ENCODE measurements at places on chromosomes 16 and 17.

DNA sequence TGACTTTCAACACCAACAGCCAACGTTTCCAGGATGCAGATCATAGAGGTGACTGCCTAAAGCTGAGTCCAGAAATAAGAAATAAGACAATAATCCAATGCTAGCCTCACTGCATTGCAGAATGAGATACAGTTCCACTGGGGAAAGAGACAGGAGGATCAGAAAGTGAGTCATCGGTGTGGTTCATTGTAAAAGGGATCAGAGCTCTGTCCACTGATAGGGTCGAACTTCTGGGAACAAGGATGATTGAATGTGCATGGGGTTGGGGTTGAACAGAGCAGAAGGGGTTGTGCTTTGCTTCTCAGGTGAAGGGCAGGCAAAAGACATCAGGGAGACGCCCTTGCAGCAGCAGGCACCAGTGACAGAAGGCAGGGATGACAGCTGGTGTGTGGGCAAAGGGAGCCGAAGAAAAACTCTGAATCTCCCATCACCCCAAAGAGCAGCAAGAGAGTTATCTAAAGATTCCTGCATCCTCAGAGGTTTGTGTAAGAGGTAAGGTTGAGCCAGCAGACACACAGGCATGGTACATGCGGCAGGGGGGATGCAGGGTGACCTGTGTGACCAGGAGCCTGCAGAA is 16.4 kb downstream of the CLEC10A start:
- DNase-seq, result no peak

DNA sequence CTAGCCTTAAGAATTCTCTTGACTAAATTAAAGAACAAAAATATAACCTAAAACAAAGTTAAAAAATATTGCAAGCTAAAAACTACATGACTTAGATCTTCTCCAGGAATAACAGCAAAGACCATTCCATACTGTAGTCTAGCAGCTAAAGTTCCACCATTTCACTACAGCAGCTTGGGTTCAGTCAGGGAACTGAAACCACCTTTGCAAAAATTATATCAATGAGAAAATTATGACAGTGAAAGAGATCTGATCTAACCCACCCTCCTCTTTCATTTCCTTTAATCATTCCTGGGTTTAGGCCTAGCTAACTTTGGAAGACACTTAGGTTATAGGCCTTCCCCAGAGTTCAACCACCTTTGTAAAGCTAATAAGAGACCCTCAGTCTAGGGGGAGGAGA is 36.3 kb upstream of the NOS2 start:
- no peak for DNase-seq

GRCh38 chr17:57578608-57579225 is 166.4 kb downstream of the CCDC182 start:
- no peak for DNase-seq

GRCh38 chr17:7590743-7591142 is 849 bp upstream of the SOX15 start:
- DNase-seq, result no peak

- DNase-seq, result no peak
Measured at GRCh38 chr16:84839054-84839453, 19.3 kb downstream of the CRISPLD2 start.
